Activated CD8-positive, alpha-beta memory T cell treated with anti-CD3 and anti-CD28 coated beads for 1 hour (primary cell): ENCODE measurements at places on chromosomes 11 and 22.

DNA sequence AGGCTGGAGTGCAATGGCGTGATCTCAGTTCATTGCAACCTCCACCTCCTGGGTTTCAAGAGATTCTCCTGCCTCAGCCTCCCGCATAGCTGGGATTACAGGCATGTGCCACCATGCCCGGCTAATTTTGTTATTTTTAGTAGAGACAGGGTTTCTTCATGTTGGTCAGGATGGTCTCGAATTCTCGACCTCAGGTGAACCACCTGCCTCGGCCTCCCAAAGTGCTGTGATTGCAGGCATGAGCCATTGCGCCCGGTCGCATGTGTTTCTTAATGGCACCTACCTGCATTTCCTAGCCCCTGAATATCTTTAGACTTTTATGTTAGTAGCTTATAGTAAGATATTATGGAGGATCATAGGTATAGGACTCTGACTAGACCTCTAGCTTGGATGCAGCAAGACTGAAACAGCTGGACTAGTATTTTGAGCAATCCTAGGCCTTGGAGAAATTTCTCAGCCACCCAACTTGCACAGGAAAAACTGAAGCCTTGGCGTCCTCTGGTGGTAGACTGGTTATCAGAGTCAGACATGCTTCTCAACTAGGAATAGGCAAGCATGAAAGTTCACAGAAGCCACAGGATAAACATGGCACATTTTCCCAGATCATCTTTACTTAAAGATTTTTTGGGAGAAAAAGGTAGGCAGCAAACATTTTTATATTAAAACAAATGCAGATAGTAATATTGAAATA lies 22.7 kb upstream of the C1QTNF4 start:
- DNase-seq, result no peak

GRCh38 chr22:50403701-50404101 lies 60.6 kb downstream of the PPP6R2 start:
- DNase-seq, result no peak

DNA sequence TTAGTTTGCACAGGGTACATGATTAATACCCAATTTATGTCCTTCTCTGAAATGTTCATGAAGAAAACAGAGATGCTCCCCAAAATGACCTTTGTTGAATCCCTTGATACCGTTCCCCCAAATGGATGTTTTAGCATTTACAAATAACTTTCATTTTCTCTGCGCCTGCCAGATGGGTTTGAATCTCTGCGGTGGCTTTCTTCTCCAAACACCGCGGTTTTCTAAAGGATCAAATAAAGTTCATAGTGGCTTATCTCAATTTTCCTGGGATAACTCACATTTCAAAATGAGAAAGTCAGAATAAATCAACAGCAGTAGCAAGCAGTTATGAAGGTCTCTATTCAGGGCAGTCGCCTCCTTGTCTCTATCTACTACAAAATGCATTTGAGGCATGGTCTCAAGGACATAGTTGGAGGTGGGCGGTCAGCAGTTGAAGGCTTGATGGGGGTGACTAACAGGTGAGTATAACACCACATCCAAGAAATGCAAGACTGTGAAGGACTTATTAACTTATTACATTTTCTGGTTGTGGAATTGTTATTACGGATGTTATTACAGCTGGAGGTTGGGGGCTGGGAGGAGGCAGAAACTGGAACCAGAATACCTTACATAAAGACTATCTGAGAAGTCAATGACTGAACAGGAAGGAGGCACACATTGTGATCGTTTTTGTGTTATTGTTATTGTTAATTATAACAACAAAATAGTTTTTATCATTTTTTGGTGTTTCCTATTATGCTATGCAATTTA lies 1513.3 kb downstream of the FAM181B start:
- no peak for DNase-seq

DNA sequence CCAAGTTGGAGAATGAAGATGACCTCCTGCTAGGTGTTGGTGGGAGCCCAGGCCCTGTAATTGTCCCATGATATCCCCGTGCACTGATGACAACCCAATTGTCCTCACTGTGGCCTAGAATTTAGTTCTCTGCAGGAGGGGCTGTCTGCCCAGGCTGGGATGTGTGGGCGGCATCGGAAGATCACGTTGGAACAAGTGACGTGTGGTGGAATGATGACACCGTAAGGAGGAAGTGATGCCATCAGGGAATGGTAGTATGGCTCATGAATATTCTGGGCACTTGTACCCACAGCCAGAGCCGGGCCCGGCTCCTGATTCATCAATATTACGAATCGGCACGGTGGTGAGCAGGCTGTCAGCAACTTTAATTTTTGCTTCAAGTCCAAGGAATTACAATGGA lies 111.6 kb downstream of the MIAT start:
- DNase-seq, result no peak

DNA sequence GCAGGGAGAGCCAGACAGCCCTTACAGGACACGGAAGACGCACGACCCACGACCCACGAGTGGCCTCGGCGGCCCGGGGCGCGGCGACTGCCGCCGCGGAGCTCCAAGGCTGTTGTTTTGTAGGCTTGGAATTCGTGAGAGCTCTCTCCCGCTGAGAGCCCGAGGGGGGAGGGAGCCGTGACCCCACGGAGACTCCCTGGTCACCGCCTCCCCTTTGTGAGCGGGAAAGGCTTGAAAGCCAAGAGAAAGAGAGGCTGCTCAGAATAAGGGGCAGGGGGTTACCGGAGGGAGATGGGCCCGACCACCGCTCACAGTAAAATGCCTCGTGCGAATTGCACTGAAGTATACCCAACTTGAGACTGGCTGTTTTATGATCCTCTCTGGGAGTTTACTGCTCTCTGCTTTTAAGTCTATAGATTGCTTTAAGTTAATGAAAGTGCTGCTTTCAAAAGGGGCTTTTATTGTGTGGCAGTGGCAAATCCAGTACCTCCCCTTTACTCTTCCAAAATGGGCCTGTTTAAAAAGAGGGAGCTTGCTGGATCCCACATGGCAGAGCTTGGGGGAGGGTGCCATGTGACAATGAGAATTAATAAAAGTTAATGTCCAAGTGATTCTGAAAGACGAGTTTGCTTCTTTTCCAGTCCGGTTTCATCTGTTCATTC lies 2.9 kb downstream of the PKNOX2 start:
- DNase-seq, result no peak

DNA sequence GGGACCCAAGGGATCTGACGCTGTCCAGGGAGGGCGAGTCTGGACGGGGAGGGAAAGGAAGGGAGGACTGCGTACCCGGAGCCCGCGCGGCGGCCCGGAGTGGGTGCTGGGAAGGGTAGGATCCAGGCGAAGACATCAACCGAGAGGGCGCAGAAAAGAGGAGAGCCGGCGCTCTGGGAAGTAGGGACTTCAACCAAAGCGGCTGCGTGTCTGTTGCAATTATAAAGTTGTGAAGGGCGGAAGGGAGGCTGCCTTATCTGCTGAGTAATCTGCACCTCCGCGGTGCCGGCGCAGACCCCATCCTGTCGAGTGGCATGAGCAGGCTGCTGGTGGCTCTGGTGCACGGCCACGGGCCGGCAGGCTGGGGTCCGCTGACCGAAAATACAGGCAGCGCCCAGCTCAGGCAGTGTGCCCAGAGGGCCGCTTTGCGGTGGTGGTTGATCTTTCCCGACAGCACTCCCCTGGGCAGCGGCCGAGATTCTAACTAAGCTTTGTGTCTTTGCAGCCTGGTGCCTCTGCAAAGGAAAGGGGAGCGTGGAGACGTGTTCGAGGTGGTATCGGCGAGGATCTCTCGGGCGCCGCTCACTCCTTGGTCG lies 978 bp downstream of the C11orf87 start:
- DNase-seq, result no peak

GRCh38 chr11:79392161-79392560 lies 48.7 kb downstream of the TENM4 start:
- DNase-seq, result no peak

DNA sequence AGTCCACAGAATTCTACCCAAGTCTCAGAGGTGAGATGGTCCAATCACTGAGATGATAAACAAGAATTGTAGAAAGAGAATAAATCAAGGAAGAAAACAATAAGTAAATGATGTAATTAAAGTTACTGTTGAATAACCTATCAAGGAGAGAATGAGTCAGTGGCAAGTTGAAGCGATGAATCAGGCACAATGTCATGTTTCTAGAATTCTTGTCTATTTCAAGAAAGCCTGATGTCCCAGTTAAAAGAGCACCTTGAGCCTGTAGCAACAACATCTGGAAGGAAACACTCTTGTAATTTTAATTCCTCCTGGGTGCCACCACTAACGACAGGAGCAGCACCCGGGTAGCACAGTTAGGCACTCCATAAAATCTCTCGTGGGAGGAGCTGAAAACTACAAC lies 67.9 kb upstream of the SLC35C1 start:
- no peak for DNase-seq

GRCh38 chr11:80778941-80779340 lies 1338.1 kb upstream of the TENM4 start:
- no peak for DNase-seq

GRCh38 chr11:56152333-56152732 lies 7.8 kb downstream of the OR8K5 start:
- DNase-seq, result no peak

GRCh38 chr11:45180179-45180847 lies 33.9 kb downstream of the PRDM11 start:
- DNase-seq, result no peak

DNA sequence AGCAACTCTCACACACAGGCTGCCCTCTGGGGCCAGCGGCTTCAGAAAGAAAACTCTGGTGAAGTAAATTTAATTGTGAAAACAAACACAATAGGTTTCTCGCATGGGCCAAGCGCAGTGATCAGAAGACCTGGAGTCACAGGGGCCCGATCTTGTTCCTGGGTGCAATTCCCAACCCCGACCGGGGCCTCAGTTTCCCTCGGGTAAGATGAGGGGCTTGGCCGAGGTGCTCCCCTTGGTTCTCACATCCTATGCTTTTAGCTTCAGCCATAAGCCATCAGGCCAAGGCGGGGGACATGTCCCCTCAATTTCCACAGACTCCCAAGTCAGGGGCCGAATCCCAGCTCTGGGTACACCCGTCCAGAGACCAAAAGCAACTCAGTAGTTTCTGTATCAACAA lies 11.5 kb downstream of the PHF21B start:
- DNase-seq, result no peak

- no peak for DNase-seq
Observed at GRCh38 chr11:72586321-72587090, 87.7 kb downstream of the PDE2A start.

DNA sequence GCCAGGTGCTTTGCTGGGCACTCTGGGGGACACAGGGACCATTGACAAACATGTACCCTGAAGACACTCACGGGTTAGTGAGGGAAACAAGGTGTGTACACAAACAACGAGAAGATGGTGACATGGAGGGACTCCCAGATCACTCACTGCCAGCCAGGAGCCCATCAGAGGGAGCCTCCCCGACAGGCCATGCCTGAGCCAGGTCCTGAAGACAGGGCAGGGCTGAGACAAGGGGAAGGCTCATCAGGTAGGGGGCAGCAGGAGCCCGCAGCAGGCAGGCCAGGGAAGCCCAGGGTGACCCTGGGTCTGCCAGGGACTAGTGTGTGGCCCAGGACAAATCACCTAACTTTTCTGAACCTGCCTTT lies 127.9 kb downstream of the BUD13 start:
- DNase-seq, result no peak

DNA sequence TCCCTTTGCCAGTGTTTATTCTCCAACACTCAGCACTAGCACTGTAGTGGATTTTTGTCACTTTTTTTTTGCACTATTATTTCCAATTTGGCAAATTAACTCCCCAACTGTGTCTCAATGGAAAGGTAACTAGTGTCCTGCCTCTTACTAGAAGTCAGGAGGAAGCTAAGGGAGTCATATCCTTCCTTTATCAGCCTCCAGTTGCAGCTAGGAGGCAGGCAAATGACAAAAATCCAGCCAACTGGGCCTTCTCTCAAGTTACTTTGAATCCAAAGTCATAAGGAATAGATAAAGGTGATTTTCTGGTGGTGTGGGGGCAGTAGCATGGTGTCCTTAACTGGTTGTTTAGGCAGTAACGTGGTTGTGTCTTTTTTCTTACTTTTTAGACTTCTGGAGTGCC lies 15.6 kb upstream of the P4HA3 start:
- no peak for DNase-seq

- DNase-seq, result no peak
Observed at GRCh38 chr11:132821014-132821413, 711.3 kb downstream of the OPCML start.

GRCh38 chr22:43396321-43396933 lies 15.4 kb upstream of the MPPED1 start:
- DNase-seq, result no peak

DNA sequence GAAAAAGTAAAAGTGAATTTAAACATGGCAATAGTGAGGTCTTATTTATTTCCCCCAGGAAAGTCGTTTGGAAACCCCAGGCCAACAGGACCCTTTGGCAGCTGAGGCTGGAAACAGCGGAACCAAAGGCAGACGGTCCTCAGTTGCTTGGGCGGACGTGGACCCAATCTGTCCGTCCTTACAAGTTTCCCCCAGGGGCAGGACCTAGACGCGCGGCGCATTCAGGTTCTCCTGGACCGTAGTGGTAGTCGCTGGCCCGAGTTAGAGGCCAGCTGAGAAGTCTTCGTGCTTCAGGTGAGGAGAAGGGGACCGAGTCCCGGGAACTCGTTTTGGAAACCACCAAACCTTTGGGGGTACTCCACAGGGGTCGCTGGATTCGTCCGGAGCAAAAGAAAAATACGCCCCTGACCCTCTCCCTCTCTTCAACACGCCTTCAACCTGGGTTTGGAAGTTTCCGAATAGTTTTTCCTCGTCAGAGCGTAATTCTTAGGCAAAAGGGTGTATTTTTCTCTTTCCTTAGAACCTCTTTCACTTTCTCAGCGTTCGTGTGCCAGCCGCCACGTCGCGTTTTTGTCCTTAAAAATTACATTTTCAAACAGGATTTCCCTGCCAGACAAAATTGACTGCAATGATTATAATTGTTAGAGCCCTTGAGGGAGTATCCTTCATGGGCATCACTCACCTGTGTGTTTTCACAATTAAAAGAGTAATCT lies 2.1 kb downstream of the METTL15 start:
- peak; percentile 37 for DNase-seq

DNA sequence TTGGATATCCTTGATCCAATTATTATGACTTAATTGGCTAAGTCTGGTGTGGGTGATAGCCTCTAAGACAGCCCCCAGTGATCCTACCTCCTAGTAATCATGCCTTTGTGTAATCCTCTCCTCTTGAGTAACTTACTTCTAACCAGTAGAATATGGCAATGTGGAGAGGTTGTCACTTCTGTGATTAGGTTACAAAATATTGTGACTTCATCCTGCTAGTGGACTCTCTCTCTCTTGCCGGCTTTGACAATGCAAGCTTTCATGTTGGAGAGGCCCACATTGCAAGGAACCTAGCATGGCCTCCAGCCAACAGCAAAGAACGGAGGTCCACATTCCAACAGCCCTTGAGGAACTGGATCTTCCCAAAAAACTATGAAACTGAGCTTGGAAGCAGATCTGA lies 19.5 kb downstream of the YPEL4 start:
- no peak for DNase-seq

DNA sequence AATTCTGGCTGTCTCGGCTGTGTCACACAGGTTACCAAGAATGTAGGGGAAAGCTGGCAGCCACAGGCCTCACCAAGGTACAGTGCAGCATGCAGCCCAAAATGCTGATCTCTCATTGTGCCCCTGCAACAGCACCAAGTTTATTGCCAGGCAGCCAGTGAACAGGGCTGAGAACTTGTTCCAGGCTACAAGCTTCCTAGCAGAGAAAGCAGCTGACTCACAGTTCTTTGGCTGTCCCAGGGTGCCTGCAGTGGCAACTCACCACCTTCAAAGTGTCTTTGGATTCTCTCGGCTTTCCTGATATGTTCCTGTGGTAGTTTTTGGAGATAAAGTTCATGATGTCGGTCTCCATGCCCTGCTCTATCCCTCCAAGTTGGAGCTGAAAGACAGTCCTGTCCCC lies 719.1 kb upstream of the ANO3 start:
- DNase-seq, result no peak
